ENCODE measurements at places on chromosomes 2 and 18.

DNA sequence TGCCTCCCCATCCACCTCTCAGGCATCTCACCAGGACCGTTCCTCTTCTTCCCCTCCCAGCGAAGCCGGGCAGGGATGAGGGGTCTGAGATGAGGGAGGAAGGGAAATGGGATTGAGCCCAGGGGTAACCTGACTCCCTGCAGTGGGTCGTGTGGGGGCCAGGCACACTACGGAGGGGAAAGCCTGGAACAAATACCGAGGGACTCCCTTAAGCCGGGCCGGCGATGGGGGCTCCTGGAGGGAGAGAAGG lies 250 bp upstream of the SPEG start:
- no peak for DNase-seq

GRCh38 chr2:181304011-181304844 lies 153.0 kb upstream of the ITGA4 start:
- DNase-seq, result no peak

GRCh38 chr2:150676747-150677383 lies 189.4 kb upstream of the RND3 start:
- DNase-seq, result no peak

DNA sequence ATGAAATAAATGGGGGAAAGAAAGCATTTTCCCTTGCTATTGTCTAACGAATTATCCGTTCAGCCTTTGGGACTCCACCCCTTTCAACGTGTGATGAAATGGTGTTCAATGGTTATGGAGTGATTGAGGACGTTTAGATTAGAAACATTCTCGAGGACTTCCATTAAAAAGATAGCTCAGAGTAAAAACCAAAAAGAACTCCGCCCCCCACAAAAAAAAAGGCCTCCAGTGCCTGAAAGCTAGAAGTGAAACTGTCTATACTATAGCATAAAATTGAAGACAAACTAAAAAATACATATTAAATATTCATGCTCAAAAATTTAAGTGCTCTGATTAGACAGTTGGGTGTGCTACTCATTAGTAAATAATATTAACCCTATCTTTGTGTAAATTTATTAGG lies 3.0 kb upstream of the ZNF516 start:
- no peak for DNase-seq

- no peak for DNase-seq
These were observed 791 bp upstream of the CYRIA start for GRCh38 chr2:16666449-16666801.

GRCh38 chr2:43707255-43708015 lies 31.2 kb upstream of the C1GALT1C1L start:
- no peak for DNase-seq

DNA sequence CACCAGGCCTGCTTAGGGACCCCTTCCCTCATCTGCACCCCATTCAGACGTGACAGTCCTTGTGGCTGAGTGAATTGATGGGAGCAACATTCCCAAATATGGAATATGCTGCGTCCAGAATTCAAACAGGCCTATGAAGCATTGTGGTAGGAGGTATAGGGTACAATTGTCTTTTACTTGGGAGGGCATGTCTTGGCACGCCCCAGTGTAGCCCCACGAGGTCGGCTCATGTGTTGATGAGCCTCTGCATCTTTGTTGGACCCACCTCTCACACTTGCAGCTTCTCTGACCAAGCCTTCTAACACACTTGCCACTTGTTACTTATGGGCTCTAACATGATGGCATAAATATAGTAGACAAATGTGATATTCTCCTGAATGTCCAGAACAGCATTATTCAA lies 1.6 kb downstream of the TIMM21 start:
- no peak for DNase-seq

- DNase-seq, result no peak
These were observed 322.3 kb downstream of the OSR1 start for GRCh38 chr2:19036091-19036490.

DNA sequence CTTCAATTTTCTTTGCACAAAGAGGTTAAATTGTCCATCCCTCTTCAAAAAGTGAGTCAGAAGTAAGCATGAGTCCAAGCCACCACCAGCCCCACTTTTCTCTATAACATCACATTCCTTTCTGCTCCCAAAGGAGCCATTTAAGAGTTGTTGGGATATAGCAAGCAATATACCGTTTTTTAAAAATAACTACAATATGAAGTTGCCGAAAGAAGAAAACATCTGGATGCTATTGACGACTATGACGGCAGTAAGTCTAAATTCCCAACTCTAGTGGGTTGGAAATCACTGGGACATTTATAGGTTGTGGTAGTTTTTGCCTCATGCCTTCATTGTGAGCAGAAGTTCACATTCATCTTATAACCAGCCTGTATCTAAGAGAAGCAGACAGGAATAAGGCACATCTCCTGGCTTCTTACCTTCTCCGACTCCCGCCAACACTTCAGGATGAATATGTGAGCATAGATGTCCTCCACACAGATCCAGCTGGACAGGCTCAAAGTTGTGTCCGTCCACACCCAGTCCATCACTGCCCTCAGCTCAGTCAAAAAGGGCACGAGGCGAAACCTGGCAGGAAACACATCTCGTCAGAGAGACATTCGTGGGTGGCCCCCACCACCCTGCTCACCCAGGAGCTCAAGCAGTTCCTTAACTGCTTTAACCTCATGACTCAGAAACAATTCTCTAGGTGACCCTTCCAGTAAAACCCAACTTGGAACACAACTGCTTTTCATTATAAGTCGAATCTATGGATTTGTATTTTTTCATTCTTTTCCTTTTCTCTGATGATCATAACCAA lies 163.6 kb downstream of the NAPG start:
- no peak for DNase-seq

- no peak for DNase-seq
These were observed 266.8 kb downstream of the ALPK2 start for GRCh38 chr18:58362027-58362575.

- DNase-seq, result no peak
These were observed 28.3 kb downstream of the DRC1 start for GRCh38 chr2:26429779-26430578.

DNA sequence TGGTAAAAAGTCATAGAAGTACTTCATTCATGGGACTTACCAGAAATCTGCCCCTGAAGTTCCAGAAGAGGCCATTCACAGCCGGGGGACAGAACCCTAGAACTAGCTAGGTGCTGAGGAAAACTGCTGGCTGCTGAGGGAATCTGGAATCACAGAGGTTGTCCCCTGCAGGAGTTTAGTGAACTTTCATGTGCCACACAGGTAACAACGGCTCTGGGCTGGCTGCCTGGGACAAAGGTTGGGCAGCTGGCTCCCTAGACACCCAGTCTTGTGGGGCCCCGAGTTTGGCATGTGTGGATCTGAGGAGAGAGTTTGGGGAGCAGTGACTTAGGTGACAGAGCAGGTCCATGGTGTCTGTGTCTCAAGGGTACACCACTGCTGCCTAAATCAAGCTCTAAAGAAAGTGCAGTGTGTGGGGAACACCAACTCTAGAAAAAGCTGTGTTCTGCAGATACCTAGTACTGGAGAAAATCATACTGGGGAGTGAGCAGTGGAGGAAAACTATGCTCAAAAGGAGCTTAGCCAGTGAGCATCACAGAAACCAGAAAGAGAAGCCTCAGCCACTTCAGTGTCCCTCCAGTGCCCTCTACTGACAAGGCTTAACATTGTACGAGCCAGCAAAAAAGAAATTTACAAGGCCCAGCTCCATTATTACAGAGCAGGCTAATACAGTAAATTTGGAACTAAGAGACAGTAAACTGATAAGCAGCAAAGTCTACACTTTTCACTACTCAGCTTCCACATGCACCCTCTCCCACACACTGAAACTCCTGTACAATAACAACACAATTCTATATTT lies 15.2 kb downstream of the GALNT3 start:
- DNase-seq, result no peak

DNA sequence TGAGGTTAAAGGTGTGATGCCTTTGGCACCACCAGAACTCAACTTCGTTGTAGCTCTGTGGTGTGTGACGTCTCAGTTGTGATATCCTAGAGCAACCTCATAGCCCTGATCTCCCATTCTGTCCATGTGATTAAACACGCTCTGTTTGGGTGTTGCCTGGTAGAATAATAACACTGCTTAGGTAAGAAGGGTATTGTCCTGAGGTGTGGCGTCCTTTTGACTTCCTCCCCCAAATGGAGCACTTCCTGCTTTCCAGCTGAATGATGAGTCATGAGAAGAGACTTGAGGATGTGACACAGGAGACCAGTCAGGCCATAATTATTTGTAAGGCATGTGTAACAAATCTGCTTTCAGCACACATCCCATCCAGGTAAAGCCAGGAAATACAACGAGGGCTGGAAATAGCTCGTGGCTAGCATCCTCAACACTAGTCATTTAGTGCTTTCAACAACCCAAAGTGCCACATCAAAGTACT lies 100.7 kb downstream of the RAPGEF4 start:
- DNase-seq, result peak; percentile 84

- DNase-seq, result no peak
These were observed 267.4 kb upstream of the NT5C1B start for GRCh38 chr2:18856765-18857164.

GRCh38 chr2:101267671-101268656 lies 15.3 kb downstream of the CNOT11 start:
- no peak for DNase-seq

- DNase-seq, result no peak
These were observed 75.4 kb upstream of the TWSG1 start for GRCh38 chr18:9259173-9259572.

- DNase-seq, result no peak
These were observed 30.2 kb upstream of the MAPRE2 start for GRCh38 chr18:35010993-35011392.

- no peak for DNase-seq
These were observed 397 bp downstream of the ZCCHC2 start for GRCh38 chr18:62523255-62523588.

GRCh38 chr2:231764760-231765159 lies 16.3 kb downstream of the PDE6D start:
- no peak for DNase-seq

DNA sequence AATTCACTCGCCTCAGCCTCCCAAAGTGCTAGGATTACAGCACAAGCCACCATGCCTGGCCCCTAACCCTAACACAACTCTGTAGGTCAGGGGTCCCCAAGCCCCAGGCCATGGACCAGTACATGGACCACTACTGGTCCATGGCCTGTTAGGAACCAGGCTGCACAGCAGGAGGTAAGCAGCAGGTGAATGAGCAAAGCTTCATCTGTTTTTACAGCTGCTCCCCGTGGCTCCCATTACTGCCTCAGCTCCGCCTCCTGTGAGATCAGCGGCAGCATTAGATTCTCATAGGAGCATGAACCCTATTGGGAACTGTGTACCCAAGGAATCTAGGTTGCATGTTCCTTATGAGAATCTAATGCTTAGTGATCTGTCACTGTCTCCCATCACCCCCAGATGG lies 201.7 kb downstream of the NRP2 start:
- DNase-seq, result no peak

GRCh38 chr18:48703418-48703817 lies 164.6 kb downstream of the CTIF start:
- DNase-seq, result no peak

- DNase-seq, result no peak
These were observed 37.7 kb upstream of the SLC25A52 start for GRCh38 chr18:31798399-31798798.

DNA sequence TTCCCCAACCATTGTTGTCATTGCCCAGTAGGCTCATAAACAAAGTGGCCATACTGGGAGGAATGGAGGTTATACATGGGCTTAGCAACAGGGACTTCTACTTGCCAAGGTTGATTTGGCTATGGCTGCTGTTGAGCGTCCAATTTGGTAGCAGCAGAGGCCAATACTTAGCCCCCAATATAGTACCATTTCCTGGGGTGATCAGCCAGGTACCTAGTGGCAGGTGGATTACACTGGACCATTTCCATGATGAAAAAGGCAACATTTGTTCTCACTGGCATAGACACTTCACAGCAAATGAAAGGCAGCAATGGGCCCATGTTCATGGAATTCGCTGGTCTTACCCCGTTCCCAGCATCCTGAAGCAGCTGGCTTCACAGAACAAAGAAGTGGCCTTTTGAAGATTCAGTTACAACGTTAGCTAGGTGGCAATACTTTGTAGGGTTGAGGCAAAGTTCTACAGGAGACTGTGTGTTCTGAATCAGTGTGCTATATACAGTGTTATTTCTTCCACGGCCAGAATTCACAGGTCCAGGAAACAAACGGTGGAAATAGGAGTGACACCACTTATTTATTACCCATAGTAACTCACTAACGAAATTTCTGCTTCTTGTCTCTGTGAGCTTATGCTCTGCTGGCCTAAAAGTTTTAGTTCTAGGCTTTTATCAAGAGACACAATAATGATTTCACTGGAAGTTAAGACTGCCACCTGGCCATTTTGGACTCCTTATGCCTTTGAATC lies 37.5 kb downstream of the FBXO11 start:
- no peak for DNase-seq

DNA sequence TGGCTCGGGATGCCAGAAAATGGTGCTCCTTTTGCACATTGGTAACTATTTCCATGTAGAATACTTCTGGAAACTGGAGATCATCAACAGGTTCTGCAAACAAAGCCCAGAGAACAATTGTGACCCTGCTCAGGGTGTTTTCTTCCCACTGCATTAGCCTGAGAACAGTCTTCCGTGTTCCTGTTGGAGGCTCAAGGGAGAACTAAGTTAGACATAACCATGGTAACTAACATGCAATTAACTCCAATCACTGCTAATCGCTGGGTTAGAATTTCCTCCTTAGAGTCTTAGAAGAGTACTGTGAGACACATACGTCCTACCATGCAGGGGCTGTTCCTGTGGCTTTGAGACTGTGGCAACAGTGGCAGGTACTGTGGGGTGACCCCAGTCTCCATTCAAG lies 36.0 kb upstream of the PDIA6 start:
- no peak for DNase-seq

DNA sequence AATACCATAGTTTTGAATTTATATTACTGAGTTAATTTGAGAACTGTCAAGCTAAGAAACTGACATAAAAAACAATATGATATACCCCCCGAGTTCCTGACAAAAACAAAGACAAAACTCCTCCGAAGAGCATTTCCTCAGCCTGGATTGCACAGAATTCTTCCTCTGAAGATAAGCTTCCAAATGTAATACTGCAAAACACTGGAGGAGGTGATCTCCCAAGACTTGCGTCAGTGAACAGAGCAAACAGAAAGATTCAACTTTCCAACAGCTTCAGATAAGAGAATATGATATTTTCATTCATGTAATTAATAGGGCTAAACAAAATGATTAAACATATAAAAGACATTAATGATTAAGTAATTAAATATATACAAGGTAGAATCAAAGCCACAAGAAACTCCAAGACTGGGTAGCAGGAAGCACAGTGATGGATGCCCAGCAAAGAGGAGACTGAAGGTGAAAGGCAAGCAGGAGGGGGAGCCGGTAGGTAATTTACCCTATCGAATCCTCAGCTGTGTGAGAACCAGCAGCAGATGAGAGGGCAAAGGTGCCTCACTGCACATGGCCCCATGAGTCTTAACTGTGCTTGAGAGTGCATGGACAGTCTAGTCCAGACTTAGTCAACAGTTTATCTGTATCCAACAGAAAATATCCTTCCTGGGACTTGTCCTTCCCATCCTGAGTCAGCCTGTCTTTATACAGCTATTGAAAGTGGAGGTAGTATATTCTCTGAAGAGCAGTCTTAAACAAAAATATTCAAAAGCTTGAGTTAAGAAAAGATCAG lies 18.3 kb upstream of the SERPINB3 start:
- no peak for DNase-seq
